IMR-90 (cell line): ENCODE measurements at places on chromosomes 4 and X.

GRCh38 chr4:119210775-119211174, 1.7 kb upstream of the USP53 start:
- peak; percentile 68 for DNase-seq

DNA sequence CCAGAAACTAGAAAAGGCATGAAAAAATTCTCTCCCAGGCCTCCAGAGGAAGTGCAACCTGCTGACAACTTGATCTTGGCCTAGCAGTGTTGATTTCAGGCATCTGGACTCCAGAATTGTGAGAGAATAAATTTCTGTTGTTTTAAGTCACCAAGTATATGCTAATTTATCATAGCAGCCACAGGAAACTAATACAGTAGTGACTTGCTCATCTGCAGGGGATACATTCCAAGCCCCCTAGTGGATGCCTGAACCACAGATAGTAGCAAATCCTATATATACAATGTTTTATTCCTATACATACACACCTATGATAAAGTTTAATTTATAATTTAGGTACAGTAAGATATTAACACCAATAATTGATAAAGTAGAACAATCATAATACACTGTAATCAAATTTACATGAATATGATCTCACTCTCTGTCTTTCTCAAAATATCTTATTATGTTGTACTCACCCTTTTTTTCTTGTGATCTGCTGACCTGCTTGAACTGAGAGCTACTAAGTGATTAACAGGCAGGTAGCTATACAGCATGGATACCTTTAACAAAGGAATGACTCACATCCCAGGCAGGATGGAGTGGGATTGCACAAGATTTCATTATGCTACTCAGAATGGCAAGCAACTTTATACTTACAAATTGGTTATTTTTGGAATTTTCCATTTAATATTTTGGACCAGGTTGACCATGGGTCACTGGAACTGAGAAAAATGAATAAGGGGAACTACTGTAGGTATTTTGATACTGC, 501.1 kb downstream of the KCNIP4 start:
- DNase-seq = no peak

DNA sequence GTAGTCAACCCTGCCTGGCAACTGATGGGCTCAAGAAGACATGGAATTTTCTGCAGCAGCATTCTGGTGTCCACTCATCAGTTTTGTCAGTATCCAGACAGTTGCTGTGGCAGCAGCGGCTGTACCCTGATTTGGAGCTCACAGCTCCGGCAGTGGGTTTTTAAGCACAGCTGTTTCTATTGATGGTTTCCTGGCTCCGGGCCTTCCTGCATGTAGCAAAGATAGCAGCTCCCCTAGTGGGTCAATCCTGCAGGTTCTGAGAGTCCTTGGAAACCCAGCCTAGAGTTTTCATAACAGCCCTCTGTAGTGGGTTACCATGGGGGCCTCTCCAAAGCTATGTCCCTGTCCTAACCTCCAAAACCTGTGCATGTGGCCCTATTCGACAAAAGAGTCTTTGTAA, 84.0 kb upstream of the ATP6AP2 start:
- DNase-seq = peak; percentile 29

GRCh38 chr4:48891028-48891619, 15.4 kb downstream of the OCIAD2 start:
- DNase-seq = no peak

DNA sequence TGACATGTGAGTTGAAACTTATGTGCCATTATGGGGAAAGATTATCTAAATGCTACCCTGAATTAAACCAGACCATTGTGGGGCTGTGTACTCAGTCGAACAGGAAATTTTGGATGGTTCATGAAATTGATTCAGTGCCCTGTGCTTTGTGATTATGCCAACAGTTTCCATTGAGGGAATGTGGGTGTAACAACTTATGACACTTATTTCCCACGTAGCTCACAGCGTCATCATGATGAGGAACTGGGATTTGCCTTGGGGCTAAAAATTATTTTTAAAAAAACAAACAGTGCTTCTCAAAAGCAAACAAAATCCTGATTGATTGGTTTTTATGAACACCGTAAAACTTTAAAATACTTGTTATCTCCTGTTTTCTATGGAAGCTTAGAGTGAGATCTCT, 8.3 kb upstream of the CLTRN start:
- DNase-seq = no peak

DNA sequence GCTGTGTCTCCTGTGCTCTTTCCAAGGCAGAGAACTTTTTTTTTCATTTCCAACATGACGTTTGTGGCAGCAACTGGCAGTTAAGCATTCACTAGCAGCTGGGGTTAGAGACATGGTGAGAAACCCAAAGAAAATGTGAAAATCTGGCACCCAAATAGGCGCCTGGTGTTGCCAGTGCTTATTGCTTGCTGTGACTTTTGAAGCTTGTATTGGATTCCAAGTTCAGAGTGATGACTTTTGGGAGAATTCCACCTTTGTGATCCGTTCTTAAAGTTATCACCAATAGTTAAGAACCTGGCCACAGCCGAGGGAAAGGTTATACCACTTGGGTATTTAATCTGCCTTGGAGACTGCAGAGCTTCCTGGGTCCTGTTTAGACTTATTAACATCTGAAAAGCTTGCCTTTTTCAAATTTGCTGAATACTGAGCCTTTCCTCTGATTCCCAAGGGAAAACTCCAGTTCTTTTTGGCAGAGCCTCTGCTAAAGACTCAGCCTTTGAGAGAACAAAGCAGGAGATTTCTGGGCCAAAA, 101.0 kb downstream of the OPHN1 start:
- DNase-seq = no peak

GRCh38 chr4:47109379-47109778, 78.0 kb downstream of the GABRB1 start:
- DNase-seq = no peak

- peak; percentile 93 for DNase-seq
These were observed 18.8 kb upstream of the CHRNA9 start for GRCh38 chr4:40316333-40316781.

DNA sequence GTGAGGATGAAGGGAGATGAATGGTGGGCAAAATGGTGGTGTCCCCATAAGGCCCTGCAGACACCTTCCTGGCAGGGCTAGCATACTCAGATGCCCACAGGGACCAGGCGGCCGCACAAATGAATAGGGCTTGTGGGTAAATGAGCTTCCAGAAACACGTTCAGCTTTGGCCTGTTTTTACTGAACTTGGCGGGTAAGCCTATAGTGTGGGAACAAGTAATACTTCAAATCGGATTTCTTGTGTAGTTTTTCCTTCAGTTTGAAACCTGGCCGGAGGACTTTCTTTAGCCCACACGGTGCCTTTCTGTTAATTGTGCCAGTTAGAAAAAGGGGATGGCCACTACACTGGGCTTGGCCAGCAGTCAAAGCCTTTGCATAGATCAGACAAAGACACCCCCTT, 22.8 kb downstream of the SMS start:
- DNase-seq = no peak

- peak; percentile 73 for DNase-seq
These were observed 8.7 kb upstream of the TIMP1 start for GRCh38 chrX:47573341-47574075.

GRCh38 chrX:97494756-97495372, 611.2 kb downstream of the RPA4 start:
- no peak for DNase-seq

DNA sequence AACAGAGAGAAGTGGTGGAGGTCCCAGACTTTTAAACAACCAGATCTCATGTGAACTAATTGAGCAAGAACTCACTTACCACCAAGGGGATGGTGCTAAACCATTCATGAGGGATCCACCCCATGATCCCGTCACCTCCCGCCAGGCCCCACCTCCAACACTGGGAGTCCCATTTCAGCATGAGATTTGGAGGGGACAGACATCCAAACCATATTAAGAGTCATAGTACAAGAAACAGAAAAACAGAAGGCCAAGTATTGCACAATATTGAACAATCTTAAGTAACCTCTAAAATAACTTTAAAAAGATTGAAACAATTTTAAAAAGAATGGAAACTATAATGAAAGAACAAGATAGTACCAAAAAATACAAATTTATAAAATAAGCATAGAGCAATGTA, 110.0 kb downstream of the CBR4 start:
- no peak for DNase-seq

- DNase-seq = peak; percentile 32
These were observed 170.5 kb downstream of the SLC39A8 start for GRCh38 chr4:102174719-102175189.

- DNase-seq = no peak
These were observed 17.2 kb downstream of the ANXA3 start for GRCh38 chr4:78568640-78569305.

DNA sequence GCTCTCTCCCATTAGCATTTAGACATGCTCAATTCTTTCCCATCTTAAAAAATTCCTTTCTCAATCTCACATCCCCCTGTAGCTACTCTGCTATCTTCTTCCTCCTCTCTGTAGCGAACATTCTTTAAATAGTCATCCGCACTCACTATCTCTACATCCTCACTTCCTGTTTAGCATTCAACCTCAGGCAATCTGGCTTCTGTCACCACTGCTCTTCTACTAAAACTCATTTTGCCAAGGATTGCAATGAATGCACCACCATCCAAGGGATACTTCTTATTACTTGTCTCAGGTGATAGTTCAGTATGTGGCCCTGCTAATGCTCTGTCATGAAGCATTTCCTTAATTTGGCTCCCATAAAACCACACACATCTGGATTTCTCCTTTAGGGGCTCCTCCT, 10.9 kb upstream of the TET2 start:
- no peak for DNase-seq

GRCh38 chr4:165656829-165657490, 216.1 kb upstream of the TLL1 start:
- DNase-seq = no peak

DNA sequence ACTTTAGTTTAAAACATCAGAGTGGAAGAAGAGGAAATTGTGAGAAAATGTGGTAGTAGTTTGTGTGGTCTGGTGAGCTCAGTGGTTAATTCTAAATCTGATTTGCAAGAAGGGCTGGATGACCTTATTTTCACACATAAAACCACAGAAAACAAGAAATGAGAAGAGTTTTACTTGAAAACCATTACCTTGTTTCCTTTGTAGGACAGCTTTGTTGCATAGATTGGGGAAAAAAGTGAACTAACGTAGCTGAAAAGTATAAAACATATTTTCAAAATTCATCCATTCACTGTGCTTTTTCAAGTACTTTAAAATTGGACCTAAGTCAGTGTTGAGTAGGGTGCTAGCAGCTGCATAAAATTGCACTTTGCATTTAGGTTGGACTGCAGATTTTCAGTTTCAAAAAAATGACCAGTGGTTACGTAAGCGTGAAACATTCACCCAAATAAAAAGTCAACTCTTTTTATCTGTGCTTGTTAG, 211.3 kb downstream of the ARHGAP10 start:
- no peak for DNase-seq

- DNase-seq = no peak
These were observed 49.6 kb downstream of the CHRDL1 start for GRCh38 chrX:110746014-110746413.

DNA sequence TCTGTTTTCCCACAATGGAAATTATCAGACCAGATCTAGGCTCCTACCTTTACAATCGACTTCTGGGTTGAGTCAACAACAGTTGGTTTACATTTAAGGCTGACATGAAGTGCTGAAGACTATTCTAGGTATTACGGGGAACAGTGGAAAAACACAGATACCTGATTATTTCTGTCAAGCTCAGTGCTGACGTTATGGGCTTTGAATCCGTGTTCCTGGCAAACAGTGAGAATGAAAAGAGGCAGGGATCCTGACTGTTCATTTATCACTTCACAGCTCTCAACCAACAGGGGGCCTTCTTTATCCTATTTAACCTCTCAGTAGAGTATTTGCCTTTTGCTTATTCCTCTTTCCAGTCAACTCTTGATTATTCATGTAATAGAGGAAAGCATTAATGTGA, 43.1 kb downstream of the TMEM164 start:
- DNase-seq = no peak

DNA sequence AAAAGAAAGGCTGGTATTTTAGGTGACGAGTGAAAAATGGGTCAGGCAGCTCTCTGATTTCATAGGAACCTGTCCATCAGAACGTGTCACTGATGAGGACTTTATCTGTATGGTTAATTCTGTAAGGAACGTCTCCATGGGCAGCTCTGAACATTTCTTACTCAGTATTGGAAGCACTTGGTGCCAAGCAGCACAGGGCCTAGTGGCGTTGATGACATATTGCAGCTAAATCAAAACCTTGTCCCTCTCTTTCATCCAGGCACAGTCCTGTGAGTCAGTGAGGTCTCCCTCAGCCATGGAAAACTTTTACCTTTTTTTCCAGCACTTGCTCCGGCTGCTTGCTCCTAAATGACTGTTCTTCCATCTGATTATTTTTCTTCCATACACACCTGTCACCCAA, 301.9 kb downstream of the DHX15 start:
- DNase-seq = no peak

DNA sequence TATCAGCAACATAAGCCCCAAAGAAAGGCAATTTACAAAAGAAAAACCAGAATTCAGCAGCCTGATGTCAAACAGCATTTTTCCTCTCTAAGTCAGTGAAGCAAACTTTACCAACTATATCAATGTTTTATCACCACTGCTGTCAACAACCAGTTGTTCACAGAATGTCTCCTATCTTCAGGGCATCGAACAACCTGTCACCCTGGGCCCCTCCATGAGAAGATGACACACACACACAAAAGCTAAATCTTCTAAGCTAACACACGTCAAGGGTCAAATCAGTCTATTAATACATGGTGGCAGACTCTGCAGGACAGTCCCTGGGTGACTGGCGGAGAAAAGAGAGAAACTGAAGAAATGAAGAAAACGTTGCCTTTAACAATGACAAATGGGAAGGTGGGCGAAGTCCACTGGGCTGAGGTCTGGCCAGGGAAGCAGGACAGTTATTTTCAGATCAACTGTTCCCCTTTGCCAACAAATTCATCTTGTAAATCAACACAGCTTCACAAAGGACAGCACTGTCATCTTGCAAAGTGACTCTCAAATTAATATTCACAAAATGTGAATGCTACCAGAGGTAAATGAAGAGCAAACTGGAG, 13.0 kb downstream of the FAT1 start:
- no peak for DNase-seq

- no peak for DNase-seq
These were observed 131.2 kb downstream of the GLRA3 start for GRCh38 chr4:174697896-174698295.

DNA sequence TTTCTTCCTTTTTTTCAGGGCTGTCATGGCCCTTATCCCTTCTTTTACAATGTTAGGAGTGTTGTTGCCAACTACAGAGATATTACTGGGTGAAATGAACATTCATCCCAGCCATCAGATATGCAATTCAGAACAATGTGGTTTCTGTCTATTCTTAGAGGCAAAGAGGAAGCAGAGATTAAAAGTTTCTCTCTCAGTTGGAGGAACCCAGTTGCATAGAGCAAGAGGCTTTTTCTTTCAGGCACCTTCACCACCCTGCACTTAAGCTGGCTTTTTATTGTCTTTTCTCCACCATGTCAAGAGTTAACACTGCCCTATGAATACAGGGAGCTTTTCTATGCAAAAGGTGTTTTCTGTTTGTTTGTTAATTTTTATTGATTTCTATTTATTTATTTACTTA, 1559.6 kb upstream of the IGFBP7 start:
- DNase-seq = no peak

- DNase-seq = no peak
These were observed 140.3 kb upstream of the CXCL13 start for GRCh38 chr4:77465271-77465670.
